ENCODE measurements at places on chromosomes 6 and 20.

DNA sequence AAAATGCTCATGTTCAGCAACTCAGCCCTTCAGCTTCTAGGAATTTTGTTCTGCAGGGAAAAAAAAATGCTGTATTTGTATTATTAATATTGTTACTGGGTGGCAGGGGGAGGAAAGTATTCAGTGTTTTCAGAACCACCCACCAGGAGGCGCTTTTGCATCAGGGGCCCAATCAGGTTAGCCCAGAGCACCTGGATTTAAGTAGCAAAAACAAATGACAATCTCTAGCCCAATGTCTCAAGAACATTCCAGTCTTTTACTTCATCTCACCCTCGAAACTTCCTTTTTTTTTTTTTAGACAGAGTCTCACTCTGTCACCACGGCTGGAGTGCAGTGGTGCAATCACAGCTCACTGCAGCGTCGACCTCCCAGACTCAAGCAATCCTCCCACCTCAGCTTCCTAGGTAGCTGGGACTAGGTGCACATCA, 635 bp upstream of the C20orf203 start:
- peak; percentile 85 for DNase-seq

DNA sequence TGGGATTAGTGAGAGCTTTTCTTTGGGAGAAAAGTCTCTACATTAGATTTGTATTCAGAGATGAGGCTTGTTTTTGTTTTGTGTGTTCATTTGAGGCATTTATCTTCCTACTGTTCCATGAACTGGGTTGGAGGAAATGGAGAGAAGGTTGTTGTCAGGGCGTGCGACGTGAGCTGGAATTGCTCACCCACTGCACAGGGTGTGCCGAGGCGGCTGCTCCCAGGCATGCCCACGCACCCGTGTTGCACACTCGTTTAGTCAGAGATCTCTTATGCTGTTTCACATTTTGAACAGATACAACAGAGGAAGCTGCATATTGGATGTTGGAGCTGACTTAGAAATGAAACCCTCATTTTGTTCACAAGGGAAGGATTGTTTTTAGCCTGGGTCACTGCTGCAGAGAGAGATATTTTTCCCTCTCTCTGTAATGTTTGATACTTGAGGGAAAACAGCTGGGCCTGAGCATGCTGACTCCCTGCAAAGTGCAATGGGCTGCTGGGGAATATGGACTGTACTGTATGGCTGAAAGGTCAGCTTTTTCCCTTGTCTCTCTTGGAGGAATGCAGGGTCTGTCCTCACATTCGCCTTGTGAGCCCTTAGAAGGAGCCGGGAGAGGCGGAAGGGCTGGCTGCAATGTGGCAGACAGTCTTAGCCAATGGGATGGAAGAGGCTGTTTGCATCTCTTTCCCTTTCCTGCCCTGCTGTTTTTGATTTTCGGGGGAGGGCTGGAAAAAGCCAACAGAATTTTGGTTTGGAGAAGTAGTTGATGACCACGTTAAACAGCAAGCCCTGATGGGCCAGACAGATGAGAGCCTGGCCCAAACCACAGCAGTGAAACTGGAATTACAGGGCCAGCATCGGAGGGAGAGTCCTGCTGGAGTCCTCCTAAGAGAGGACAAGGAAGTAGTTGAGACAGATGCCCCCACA, 170.8 kb downstream of the SASH1 start:
- no peak for DNase-seq

DNA sequence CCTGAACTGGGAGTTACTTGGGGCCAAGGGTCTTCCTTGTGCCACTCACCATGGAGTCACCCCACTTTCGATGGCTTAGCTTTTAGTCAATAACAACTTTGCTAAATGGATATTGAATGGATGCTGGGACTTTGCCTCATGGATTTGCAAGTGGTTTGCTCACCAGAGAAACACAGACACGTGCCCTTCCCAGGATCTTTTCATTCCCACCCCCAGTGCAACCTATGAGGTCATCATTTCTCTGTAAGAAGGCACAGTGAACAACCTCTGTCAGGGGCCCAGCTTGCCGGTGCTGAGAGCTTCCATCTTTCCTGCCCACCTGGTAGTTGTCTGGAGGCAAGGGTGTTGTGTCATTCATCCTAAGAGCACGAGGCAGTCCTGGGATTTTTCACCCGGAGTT, 256.8 kb upstream of the PMEPA1 start:
- no peak for DNase-seq

DNA sequence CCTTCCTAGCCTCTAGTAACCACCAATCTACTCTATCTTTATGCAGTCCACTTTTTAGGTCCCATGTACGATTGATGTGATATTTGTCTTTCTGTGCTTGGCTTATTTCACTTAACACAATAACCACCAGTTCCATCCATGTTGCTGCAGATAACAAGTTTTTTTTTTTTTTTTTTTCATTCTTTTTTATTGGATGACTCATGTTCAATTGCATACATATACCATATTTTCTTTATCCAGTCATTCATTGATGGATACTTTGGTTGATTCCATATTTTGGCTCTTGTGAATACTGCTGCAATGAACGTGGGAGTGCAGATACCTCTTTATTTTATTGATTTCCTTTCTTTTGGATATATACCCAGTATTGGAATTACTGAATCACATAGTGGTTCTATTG, 600.4 kb upstream of the FLRT3 start:
- no peak for DNase-seq

GRCh38 chr6:25173246-25173645, 105.9 kb upstream of the CARMIL1 start:
- DNase-seq: no peak

GRCh38 chr6:26604026-26604425, 7.3 kb downstream of the ABT1 start:
- DNase-seq: no peak

DNA sequence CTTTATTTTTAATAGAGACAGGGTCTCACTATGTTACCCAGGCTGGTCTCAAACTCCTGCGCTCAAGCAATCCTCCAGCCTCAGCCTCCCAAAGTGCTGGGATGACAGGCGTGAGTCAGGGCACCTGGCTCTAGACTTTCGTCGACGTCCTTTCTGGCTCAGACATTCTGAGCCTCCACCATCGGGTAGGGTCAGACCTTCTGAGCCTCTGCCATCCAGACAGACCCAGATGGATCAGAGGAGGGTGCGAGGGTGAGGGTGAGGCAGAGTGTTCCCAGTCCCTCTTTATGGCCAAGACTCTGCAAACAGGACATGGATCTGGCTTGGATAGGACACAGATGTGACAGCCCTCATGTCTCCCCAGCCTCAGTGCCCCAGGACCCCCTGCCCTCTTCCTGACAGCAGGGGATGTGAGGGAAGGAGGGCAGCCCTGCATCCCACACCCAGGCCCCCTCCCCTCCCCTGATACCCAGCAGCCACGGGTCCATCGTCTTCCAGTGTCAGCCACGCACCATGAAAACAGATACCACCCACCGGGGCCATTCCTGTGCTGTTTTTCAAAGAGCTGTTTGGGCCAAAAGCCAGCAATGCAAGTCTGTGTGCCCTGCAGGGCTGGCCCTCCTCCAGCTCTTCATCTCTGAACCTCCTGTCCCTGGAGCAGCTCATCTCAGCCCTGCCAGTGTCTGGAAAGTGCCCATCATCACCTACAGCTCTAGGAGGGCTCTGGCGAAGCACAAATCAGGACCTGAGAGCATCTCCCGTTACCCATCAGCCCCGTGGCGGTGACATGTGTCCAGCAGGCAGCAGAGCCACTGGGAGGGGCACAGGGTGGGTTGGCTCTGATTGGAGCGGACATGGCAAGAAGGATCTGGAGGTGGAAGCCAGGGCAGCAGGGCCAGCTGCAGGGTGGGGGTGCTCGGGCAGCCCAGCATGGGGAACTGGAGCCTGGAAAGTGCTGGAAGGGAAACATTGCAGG, 208.4 kb downstream of the PREX1 start:
- no peak for DNase-seq

- no peak for DNase-seq
Measured at GRCh38 chr6:168527451-168528210, 86.6 kb downstream of the SMOC2 start.

DNA sequence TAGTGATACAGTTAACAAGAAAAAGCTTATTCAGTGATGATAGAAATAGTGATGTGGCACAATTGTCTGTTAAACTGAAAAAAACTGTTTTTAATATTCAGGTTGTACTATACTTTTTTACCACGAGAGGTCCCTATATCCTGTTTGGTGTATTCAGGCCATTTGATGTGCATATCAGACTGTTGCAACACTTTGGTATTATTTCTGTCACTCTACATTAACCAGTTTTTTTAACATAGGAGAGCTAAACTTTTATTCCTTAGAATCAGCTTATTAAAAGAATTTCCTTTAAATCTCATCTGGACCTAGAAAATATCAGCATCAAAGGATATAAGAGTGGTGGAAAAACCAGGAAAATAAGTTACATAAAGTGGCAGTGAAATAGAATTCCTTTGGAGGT, 36.8 kb downstream of the TSPYL4 start:
- DNase-seq: peak; percentile 90

- peak; percentile 62 for DNase-seq
Measured at GRCh38 chr6:135002229-135002844, 52.3 kb downstream of the HBS1L start.

DNA sequence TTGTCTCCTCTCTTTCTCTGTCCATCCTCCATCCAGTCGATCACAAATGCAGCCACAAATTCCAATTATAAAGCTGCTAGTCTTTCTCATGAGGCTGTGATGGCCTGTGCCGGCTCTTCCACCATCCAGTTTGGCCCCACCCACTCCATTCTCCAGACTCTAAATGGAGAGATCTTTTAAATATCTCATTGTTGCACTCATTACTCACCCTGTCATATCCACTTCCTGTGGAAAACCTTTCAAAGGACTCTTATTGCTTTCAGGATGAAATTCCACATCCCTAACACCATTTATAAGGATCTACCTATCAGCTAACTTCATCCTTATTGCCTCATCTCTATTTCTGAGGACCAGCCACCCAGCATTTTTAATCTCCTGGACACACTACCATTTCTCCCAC, 70.6 kb downstream of the NRN1 start:
- no peak for DNase-seq

GRCh38 chr20:32480371-32481241, 104.5 kb downstream of the NOL4L start:
- DNase-seq: no peak
